ENCODE measurements at places on chromosomes 3 and 15. TPM values are rescaled to one million over a fixed set of nuclear protein-coding genes. Genes with fewer than 3 reads are reported as not detected.
A peak's percentile ranks its signal among the peaks of the same experiment; 100 is the strongest.

Gene ITIH1
- total RNA-seq, result not detected

Gene C2CD4B
- not detected for total RNA-seq

DNA sequence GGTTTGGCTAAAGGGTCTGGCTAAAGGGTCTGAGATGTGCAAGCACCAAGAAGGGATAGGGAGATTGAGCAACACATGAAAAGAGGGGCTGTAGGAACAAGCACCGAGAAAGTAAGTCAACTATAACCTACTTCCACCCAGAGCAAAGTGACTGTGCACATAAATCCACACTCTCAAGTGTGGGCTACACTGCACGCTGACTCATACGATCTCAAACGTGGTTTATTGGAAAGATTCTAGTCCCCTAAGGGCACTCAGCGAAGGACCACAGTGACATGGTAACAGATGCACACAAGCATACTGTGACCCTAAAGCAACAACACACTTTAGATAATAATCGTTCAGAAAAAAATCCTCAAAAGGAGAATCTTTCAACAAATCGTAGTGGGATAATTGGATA, 48.0 kb downstream of the EHHADH start:
- no peak for DNase-seq

GRCh38 chr3:141556034-141556433, 69.2 kb downstream of the RASA2 start:
- no peak for DNase-seq

DNA sequence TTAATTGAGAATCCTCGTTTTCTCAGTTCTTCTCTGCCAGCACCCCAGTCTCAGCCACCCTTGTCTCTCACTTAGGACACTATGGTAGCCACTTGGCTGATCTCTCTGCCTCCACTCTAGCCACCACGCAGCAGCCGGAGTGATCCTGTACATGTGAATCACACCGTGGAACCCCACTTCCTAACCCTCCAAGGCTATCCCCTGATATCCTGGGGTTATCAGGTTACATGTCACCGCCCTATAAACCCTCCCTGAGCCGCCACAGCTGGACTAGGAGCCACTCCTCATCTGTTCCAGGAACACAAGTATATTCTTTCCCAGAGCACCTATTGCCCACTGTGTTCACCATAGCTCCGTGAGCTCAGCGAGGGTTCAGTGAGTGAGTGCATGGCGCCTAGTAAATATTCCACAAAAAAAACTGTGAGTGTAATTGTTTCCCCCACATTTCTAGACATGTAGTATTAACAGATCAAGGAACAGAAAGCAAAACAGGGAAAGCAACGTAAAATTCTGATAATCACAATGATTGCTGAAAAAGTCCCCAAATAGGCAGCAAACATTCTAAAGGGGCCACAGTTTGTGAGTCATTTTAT, 661 bp upstream of the PARP14 start:
- DNase-seq, result peak; percentile 40

DNA sequence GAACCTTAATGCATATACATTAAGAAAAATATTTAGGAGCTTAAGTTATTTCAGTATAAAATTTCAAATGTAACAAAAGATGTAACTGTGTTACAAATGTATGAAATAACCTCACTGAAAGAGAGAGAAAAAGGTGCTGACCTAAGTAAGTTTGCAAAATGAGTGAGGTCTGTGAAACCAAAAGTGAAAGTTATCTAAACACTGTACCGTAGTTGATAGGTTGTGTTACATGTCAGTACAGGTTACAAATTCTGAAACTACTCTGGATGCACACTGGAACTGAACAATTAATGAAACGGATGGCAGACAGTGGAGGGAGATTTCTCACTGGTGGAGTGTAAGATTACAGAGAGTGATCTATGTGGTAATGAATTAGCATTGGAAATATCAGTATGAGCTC, 420.7 kb downstream of the ZNF385D start:
- DNase-seq, result no peak

DNA sequence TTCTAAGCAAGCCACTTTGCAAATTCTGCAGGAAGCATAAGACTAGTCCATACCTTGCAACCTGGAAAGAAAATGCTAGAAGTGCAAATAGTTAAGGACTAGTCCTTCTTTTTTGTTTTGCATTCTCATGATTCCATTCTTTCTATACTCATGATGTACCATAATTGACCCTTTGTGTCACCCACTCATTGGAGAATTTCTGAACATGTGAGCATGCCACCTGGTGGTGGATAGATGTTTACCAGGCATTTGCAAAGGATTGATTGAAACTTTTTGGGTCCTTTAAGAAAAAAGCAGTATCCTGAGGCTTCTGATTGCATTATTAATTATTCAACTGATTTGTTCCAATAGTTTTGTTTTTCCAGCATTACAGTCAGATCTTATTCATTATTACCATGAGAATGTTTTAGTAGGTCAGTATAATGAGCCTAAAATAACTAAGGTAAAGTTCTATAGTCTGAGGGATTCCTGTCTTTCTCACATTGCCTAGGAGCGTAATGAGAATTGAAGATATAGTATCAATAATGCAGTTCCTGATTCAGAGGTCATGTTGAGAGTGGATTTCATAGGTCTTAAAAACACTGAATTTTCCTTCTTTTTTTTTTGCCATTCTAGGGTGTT, 20.2 kb upstream of the DIPK2A start:
- no peak for DNase-seq

GRCh38 chr3:184388164-184388935, 8.5 kb downstream of the CHRD start:
- no peak for DNase-seq

Data from ovary (tissue), 10 donors.